ENCODE measurements at places on chromosomes 16 and 17. TPM values are rescaled to one million over a fixed set of nuclear protein-coding genes. Genes with fewer than 3 reads are reported as not detected.
A peak's percentile ranks its signal among the peaks of the same experiment; 100 is the strongest.

PKD1 gene
- 48.4 TPM for polyA plus RNA-seq

MRC2 gene
- 221 TPM for polyA plus RNA-seq

DNA sequence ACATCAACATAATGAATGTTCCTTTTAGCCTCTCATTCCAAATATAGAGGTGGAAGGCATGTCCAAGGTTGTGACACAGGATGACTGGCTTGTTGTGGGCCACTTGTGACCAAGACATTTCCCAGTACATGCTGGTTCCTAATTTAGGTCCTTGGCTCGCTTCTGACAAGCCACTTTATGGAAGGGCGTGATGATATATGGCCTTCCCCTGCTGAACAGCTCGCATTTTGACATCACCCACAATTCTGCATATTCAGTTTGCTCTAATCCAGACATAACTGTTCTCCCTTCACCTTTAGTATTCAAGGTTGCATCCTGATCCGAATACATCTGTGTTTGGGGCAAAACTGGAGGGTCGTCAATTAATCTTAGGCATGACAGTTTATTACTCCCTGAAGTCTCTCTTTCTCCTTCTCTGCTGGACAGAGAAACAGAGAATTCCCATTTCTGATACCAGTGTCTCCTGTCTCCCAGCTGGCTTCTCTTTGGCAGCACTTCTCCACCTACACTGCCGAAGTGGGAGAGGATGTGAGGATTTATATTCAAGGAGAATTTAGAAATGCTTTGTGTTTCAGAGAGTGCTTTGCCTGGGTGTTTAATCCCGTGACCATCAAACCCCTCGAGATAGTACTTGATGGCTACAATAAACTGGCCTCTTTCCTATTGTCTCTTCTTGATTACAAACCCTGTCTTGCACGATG, 815.5 kb upstream of the RBFOX1 start:
- no peak for DNase-seq

NLRC3 gene
- 0.11 TPM for polyA plus RNA-seq

PCTP gene
- 8.0 TPM for polyA plus RNA-seq

GRCh38 chr17:14997290-14997689, 267.8 kb downstream of the PMP22 start:
- DNase-seq, result no peak

DNA sequence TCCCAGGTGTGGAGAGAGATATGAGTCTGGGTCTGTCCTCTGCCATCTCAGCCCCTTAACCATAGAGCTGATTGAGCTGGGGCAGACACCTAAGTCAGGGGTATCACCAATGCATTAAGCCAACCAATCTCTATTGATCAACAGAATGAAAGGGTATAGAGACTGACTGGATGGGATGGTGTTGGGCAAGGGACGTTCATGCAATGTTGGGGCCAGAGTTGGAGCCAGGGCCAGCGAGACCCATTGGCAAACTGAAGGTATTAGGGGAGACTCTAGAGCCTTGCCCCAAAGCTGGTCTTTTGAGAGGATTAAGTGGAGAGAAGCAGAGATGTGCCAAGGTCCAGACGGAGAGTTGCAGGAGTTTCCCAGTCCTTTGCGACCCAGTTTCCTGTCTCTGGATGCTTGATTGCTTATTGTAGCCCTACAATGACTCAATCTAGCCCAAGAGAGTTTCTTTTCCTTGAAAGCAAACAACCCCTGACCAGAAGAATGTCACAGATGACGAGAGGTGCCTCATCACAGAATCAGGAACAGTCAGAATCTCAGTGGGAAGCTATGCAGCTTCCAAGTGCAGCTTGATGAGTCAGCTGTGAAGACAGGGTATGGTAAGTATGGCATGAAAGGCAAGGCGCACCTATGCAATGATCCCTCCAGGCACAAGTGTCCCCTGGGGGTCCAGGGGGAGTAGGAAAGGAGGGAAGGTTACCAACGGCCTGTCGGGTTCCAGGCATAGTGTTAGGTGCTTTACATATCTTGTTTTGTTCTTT, 137.2 kb downstream of the UTP18 start:
- DNase-seq, result peak; percentile 52

GRCh38 chr16:75555213-75555706, 792 bp downstream of the TMEM231 start:
- peak; percentile 95 for DNase-seq

DNA sequence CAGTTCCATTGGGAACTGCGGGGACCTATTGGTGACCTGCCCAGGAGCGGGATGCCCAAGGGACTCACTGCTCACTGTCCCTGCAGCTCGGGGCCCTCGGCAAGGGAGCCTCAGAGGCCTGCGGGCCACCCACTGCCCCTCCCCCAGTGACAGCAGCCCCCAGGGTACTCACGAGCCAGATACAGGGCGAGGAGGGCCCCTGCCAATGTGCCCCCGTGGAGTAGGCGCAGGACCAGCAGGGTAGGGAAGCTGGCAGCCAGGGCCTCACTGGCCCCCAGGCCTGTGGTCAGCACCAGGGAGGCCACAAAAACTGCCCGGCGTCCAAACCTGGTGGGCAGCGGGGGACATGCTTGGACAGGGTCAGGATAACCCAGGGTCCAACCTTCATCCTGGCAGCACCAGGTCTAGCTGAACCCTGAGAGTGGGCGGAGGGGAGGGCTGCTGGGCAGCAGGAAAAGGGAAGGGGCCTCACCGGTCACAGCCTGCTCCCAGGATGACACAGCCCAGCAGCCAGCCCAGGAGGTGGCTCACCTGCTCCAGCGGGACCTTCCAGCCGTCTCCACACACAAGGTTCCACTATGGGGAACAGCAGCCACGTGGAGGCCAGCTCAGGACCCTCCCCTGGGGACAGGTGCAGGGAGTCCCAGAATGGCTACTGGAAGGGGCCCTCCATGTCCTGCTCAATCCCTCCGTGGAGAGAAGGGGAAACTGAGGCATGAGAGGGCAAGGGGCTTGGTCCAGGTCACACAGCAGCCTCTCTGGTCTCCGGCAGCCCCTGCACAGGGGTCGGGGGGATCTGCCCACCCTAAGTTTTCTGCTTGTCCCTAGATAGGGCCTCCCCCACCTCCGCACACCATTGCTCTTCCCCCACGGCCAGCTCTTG, 855 bp downstream of the SLC22A31 start:
- no peak for DNase-seq
